ENCODE measurements at places on chromosomes 12 and 14. TPM values are rescaled to one million over a fixed set of nuclear protein-coding genes. Genes with fewer than 3 reads are reported as not detected.

Gene GRIN2B
- total RNA-seq: 0.15 TPM

Gene TAS2R30
- total RNA-seq: 1.8 TPM

Gene B4GALNT3
- total RNA-seq: 4.4 TPM

Gene PLBD1
- 11.8 TPM for total RNA-seq

Gene ZBTB42
- total RNA-seq: 8.1 TPM

Gene TSHR
- total RNA-seq: not detected

Gene MAX
- 28.6 TPM for total RNA-seq

Gene ASIC1
- total RNA-seq: 1.0 TPM

Gene KIF26A
- total RNA-seq: 6.0 TPM

Gene TRAFD1
- total RNA-seq: 9.3 TPM

Gene HCFC2
- total RNA-seq: 10.7 TPM

Gene RASSF9
- total RNA-seq: 1.1 TPM

Gene STAT2
- total RNA-seq: 31.9 TPM

Gene WSCD2
- total RNA-seq: 2.6 TPM

Gene CLEC9A
- total RNA-seq: not detected

Gene AMN
- total RNA-seq: 1.5 TPM

Gene NAA30
- total RNA-seq: 6.5 TPM

Gene SOAT2
- not detected for total RNA-seq

Gene PLA2G1B
- 5,234 TPM for total RNA-seq

Gene CCDC196
- total RNA-seq: 6.6 TPM

Gene ACOT6
- not detected for total RNA-seq

Gene POLE2
- 0.47 TPM for total RNA-seq

Gene PIWIL1
- total RNA-seq: not detected

Gene AQP2
- total RNA-seq: not detected

Gene SLC39A5
- total RNA-seq: 192 TPM

Gene CLEC1B
- total RNA-seq: not detected

Gene TGM1
- 3.8 TPM for total RNA-seq

Gene THAP2
- 1.2 TPM for total RNA-seq

Gene PFDN5
- total RNA-seq: 203 TPM

Gene CACNA2D4
- 2.8 TPM for total RNA-seq

Gene KITLG
- total RNA-seq: 3.0 TPM

Gene CALCOCO1
- total RNA-seq: 28.2 TPM

Gene GPHB5
- total RNA-seq: not detected

Gene NRIP2
- total RNA-seq: 0.75 TPM

Gene ADAM20
- 0.63 TPM for total RNA-seq

Gene PCED1B
- 0.95 TPM for total RNA-seq

Gene SLC38A4
- 6.0 TPM for total RNA-seq

Gene ETFBKMT
- 3.3 TPM for total RNA-seq

Gene LGR5
- total RNA-seq: not detected

Gene ZFC3H1
- 18.0 TPM for total RNA-seq

Gene BIN2
- total RNA-seq: 1.7 TPM

All from pancreas (tissue), 10 donors.